ENCODE measurements at places on chromosomes 5 and 9. TPM values are rescaled to one million over a fixed set of nuclear protein-coding genes. Genes with fewer than 3 reads are reported as not detected.
A peak's percentile ranks its signal among the peaks of the same experiment; 100 is the strongest.

DNA sequence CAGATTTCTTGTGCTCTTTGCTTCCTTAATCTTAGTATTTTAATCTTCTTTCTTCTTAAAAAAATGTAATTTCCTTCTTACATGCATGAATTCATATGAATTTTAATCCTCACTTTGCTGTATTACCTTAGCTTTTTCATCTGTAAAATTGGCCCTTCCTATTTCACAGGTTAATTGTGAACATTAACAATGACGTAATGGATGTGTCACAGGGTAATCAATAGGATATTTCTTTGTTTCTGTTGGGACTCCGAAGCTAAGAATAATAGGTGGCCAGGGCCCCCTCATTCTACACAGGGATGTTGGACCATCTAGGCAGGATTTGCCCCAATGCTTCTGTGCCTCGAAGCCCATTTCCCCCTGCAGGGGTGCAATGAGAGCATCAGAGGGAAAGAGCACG lies 187.4 kb upstream of the NFIB start:
- DNase-seq: no peak

GRCh38 chr5:67623078-67623477 lies 426.5 kb upstream of the CD180 start:
- DNase-seq: no peak

The IFNA13 gene
- not detected for total RNA-seq

DNA sequence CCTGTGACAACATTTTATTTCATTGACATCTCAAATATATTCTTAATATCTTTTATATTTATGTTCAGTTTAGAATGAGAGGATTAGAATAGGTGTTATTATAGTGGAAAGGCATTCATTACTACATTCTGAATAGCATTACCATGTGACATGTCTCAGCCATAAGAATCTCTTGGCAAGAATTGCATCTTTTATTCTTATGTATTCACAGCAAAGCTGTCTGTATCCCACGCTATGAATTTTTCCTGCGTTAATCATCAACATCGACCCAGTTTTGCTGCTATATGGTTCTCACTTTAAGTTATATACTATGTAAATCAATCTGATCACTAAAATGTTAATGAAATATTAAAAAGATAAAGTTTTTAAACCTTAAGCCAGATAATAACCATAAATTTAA lies 248.6 kb downstream of the TMEM232 start:
- peak; percentile 2 for DNase-seq

The SH3TC2 gene
- total RNA-seq: 7.9 TPM

The BSPRY gene
- not detected for total RNA-seq

DNA sequence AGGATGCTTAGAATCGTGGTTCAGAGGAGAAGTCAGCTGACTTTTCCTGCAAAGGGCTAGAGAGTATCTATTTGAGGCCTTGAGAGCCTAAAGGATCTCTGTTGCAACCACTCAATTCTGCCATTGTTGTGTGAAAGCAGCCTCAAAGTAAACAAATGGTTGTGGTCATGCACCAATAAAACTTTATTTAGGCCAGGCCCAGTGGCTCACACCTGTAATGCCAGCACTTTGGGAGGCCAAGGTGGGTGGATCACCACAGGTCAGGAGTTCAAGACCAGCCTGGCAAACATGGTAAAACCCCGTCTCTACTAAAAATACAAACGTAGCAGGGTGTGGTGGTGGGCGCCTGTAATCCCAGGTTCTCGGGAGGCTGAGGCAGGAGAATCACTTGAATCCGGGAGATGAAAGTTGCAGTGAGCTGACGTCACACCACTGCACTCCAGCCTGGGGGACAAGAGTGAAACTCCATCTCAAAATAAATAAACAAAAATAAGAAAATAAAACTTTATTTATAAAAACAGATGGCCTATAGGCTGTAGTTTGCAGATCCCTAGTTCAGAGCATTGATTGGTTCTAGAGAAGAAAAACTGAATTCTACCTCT lies 135.9 kb upstream of the KLF4 start:
- no peak for DNase-seq

- no peak for DNase-seq
Observed at GRCh38 chr5:107651325-107651724, 19.4 kb downstream of the EFNA5 start.

The ENTREP1 gene
- total RNA-seq: not detected

DNA sequence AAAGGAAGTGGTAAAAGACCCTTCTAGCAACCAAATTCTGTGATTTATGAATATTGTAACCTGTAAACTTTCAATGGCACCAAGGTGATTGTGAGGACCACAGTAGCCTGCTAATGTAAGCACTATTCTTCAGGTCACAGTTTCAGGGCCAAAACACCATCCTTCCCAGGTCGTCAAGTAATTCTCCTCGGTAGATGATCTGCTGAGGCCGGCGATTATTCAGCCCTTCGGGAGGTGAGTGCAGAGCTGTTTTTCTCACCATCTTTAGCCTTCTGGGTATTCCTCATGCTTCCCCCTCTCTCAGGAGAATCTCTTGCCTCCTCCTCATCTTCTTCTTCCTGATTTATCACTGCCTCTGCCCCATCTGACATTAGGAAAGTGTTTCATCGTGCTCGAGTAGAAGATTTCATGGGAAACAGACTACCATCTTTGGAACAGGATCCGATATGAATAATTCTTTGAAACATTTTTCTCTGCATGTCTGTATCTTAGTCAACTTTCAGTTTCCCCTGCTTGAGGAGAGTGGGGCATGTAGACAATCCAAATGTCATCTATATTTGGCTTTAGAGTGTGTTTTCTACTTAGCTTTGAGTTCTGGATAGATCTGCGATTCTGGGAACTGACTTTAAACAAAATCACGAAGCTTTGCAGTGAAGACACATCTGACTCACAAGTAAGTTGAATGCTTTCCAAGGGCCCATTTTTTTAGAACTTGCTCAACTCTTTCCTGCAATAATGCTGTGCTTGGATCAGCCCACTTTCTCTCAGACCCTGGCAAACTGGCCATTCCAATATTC lies 173.9 kb downstream of the AOPEP start:
- DNase-seq: peak; percentile 97

DNA sequence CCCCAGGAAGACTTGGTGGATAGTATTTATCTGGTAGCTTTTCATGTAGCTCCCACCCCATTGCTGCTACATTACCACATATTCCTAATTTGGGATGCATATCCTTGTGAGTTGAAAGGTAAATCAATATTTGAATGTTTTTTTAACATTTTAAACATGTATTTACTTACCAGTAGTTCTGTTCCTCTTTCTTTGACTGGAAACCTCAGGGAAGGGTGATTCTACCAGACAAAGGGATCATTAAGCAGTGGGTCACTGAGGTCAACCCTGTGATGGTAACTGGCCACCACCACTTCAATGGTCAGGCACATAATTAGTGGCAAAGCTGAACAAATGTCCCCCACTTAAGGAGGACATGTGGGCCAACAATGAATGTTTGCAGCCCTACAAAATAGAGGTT lies 27.2 kb upstream of the KLF9 start:
- no peak for DNase-seq

The IFNA2 gene
- total RNA-seq: not detected

DNA sequence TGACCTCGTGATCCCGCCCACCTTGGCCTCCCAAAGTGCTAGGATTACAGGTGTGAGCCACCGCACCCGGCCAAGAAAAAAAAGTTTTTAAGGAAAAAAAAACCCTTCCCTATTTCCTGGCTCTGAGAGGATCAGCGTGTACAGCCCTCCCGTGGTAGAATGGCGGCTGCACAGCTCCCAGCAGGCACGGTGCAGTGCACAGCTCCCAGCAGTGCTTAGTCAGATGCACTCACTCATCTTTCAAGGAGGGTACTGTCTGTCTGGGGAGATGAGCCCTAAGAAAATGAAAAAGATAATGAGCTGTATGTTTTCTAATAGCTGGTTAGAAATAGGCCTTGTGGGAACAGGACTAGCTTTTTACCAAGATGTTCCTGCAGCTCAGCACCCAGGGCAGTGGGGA lies 36.7 kb upstream of the SLC2A8 start:
- DNase-seq: no peak

DNA sequence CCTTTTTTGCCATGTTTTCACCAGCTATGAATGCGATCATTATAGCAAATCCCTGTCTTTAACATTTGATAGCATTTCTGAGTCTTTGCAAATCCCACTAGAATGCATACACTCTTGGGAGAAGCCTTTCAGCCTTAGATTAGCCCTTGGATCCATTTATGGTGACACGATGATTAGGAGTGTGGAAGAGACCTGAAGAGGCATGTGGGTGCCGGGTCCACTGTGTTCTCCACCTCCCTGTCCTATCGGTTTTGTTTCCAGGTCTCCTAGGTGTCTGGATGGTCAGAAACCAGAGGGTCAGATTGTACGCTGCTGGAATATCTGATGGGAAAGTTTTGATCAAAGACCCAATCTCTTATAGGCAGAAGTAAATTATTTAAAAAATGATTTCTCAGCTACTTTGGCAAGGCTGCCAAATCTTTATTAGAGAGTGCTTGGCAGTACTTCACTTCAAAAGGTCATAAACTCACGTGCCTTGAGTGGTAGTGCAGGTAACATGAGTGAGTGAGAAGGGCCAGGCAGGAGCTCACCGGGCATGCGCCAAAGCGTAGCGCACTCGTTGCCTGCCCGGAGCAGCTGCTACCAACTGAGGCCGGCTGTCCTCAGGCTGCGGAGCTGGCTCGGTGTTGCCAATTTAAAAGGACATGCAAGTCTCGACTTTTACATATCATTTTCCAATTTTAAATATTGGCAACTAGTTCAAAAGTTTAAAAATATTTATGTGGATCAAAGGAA lies 51.3 kb downstream of the PCSK5 start:
- DNase-seq: no peak

DNA sequence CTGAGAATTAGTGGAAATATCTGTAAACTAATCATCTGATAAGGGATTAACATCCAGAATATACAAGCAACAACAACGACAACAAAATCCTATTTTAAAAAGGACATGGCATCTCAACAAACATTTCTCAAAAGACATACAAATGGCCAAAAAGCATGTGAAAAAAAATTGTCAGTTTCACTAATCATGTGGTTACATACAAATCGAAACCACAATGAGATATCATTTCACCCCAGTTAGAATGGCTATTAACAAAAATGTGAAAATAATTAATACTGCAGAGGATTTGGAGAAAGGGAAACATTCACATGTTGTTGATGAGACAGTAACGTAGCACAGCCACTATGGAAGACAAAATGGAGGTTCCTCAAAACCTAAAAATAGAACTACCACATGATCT lies 69.5 kb downstream of the ERP44 start:
- DNase-seq: no peak

DNA sequence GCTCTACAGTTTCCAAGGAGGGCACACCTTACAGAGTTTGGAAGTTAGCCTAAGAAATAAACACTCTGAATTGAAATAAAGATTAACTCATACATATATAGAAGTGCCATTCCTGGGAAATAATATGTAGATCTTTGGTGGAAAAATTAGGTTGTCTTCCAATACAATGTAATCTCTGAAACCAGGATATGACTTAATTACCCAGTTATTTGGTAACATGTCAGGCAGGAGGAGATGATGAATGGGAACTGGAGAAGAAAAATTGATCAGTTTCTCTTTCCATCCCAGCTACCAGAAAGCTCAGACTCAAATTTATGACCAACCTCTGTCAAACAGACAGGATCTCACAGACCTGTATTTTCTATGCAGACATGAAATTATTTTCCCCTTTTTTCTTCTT lies 215.2 kb upstream of the SNX2 start:
- no peak for DNase-seq

GRCh38 chr9:32875242-32875641 lies 91.9 kb downstream of the TMEM215 start:
- no peak for DNase-seq

GRCh38 chr5:95853490-95853889 lies 31.0 kb upstream of the GLRX start:
- no peak for DNase-seq

GRCh38 chr9:129594632-129595031 lies 26.3 kb downstream of the C9orf50 start:
- no peak for DNase-seq

DNA sequence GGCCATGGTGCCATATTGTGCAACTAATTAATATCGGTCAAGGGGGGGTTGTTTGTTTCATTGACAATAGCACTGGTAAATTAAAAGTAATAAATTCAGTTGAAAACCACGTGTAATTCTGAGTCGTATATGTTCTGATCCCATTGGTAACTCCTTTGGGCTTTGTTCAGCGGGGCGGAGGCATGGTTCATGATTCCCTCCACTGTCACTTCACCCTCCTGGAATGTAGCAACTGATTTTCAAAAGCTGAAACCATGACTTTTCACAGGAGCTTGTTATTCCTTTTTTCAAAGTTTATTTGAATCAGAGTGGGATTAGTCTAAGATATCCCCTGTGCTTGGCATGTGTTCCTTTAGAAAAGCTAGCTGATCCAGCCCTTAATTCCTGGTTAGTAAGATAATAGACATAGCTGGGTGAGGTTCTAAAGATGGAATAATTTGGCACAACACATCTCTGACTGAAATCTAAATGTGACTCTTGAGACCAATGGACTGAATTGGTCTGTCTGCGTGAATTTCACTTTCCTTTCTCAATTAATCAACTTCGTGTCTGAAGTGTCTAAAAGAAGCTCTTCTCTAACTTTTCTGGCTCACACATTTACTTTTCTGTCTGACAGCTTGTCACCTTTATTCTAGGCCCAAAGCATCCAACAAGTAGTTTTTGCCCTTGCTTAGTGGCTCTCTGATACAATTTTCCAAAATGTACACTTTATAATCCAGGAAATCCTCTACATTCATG lies 185.7 kb upstream of the VCAN start:
- DNase-seq: no peak

DNA sequence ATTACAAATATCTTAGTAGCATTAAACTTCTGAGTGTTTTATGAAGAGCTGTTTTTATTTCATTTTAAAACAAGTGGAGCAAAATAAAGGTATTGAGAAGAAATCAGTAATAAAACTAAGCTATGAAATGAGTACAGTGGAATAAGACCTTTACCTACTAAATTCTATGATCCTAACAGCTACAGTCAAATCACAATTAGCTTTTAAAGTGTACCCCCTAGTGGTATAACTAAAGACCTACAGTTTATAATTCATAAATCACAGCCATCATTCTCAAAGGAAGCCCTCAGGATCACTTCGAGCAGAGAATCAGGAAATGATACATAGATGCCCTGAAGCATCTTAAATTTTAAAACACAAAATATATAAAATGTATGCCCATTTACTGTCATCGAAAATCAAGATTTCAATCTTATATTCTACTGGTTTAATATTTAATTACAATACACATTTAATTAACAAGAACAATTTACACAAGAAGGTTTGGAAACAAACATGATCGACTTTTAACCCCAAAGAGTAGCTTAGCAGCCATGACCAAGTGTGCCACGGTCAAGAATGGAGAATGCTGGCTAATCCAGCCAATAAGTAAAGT lies 12.3 kb downstream of the CCNH start:
- peak; percentile 61 for DNase-seq

DNA sequence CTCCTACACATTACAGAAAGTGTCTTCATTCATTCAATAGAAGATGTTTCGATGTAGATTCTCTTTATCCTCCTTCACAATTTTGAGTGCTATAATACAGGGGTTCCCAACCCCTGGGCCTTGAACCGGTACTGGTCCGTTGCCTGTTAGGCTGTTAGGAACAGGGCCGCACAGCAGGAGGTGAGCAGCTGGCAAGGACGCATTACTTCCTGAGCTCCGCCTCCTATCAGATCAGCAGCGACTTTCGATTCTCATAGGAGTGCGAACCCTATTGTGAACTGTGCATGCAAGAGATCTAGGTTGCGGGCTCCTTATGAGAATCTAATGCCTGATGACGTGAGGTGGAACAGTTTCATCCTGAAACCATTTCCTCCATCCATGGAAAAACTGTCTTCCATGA lies 153.0 kb upstream of the SMC2 start:
- no peak for DNase-seq

GRCh38 chr5:56328753-56329560 lies 95.8 kb upstream of the ANKRD55 start:
- DNase-seq: peak; percentile 76

The WWC1 gene
- total RNA-seq: 10.3 TPM

The GABRB2 gene
- total RNA-seq: not detected
